Activated CD4-positive, alpha-beta memory T cell treated with anti-CD3 and anti-CD28 coated beads for 36 hours (primary cell): ENCODE measurements at places on chromosomes 3 and 15.

- H3K4me1 ChIP-seq: peaks cover 19% of the 10 kb centered on the region
- H3K4me3 ChIP-seq: no peak overlapping the region
- DNase-seq: peak; percentile 33
- H3K27ac ChIP-seq: peak overlapping the region; percentile 28
- peaks cover 1% of the 10 kb centered on the region for H3K36me3 ChIP-seq
These were observed 101.2 kb downstream of the NFKBIZ start for GRCh38 chr3:101950510-101950909.

DNA sequence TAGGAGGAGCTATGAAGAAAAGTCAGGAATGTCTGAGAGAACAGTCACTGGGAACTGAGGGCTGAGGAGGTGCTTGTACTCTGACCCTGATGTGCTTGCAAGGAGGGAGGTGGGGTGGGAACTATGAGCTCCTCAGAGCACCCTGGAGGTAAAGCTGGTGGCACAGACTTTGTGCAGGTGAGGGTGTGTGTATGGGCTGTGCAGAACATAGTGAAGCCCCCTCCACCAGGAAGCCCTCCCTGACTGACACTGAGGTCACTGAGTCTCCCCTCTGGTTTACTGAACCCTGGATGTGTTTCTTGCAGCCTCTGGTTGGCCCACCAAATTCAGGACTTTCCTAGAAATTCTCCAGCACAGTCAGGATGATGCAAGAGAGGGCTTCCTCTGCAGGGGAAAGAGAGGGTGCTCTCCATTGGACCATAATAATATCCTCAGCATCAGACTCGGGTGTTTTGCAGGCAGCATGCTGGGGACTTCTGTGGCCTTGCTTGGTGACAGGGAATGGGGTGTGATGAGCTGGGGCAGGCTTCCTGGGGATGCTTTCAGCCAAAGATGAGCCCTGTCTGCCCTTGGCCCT is 1.5 kb upstream of the ISLR start:
- no peaks in the 10 kb centered on the region for H3K4me1 ChIP-seq
- H3K36me3 ChIP-seq: no peaks in the 10 kb centered on the region
- H3K4me3 ChIP-seq: no peak overlapping the region

DNA sequence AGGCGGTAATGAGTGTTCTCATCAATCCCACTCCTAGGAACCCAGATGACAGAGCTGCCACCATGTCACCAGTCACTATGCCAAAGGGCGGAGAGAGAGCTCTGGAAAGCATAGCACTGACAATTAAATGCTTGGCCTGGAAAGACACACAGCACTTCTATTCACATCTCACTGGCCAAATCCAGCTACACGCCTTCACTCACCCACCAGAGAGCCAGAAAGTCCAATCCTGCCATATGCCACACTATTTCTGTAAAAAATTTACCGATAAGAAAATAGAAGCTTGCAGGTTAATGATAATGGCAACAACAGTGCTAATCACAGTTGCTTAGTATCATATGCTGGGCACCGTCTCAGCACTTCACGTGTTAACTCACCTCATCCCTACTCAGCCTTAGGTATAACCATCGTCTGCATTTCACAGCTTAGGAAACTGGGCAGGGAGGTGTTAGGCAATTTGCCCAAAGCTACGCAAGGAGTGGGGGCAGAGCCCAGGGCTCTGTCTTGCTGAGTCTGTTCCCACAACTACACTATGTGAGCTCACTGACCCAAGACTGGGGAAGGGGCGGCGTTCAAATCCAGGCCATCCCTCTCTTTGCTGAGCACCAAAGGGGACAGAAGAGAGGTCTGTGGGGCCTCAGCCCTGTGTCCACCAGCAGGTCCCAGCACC is 16.5 kb downstream of the KLHL25 start:
- H3K4me1 ChIP-seq: peaks cover 15% of the 10 kb centered on the region
- no peak overlapping the region for H3K27ac ChIP-seq
- no peak overlapping the region for H3K4me3 ChIP-seq
- H3K36me3 ChIP-seq: peaks cover 2% of the 10 kb centered on the region
- DNase-seq: no peak
- no peaks in the 10 kb centered on the region for H3K27me3 ChIP-seq

DNA sequence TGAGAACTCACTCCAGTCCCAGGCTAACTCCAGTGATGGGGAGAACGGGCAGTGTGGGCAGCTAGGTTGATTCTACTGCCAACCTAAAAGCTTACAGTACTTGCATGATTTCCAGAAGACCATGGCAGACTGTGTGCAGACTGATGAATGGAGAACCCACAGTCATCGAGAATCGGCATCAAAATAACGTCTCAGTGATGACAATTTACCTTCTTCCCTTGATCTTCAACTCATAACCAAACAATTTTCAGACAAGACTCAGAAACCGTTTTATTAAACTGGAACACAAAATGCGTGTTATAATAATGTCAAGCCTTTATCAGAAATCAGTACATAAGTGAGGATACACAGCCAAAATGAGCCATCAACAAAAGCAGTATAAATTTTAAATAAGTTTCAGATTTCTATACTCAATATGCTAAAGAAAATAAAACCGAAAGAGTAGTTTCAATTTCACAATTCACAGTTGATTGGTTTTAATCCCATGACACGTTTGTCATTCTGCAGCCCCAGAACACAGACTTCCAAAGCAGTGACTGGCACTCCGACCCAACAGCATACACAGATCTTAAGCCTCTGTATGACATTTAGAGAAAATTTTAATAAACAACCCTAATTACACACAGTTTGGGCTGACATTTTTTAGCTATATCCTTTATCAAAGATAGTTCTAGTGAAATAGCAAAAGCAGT is 54.5 kb downstream of the ZMAT3 start:
- peaks cover 45% of the 10 kb centered on the region for H3K4me1 ChIP-seq
- peak; percentile 37 for DNase-seq
- H3K27me3 ChIP-seq: no peaks in the 10 kb centered on the region
- peak overlapping the region; percentile 65 for H3K4me3 ChIP-seq
- H3K36me3 ChIP-seq: peaks cover 4% of the 10 kb centered on the region

DNA sequence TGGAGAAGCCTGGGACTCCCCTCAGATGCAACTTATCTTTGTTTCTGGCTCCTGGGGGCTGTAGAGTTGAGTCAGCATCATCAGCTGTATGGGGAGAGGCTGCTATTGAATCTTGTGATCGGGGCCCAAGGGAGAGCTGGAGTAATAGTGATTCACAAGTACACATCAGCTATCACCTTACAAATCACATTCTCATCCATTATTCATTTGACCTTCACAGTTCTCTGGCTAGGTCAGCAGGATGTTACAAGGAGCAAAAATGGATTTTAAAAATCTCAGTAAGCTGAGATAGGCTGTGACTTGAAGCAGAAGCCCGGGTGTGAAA is 175.0 kb downstream of the OPA1 start:
- DNase-seq: no peak
- no peak overlapping the region for H3K27ac ChIP-seq
- H3K27me3 ChIP-seq: no peaks in the 10 kb centered on the region
- H3K4me3 ChIP-seq: no peak overlapping the region
- H3K4me1 ChIP-seq: no peaks in the 10 kb centered on the region
- H3K36me3 ChIP-seq: no peaks in the 10 kb centered on the region

DNA sequence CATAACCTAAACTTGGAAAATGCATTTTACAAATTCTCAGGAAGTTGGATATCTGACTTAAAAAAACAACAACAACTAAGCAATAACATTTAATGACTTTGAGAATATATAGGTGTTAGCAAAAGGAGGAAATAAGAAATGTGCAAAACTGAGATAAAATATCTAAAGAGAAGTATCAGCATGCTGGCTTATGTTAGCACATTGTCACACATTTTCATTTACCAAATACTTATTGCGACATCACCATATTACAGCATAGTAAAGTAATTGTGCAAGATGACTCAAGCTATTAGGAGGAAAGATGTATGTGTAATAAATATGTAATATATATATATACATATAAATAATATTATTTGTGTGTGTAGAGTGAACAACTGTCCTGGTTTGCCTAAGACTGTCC is 9.2 kb downstream of the PTX3 start:
- no peak for DNase-seq
- no peaks in the 10 kb centered on the region for H3K4me1 ChIP-seq
- H3K36me3 ChIP-seq: no peaks in the 10 kb centered on the region
- H3K27ac ChIP-seq: no peak overlapping the region

DNA sequence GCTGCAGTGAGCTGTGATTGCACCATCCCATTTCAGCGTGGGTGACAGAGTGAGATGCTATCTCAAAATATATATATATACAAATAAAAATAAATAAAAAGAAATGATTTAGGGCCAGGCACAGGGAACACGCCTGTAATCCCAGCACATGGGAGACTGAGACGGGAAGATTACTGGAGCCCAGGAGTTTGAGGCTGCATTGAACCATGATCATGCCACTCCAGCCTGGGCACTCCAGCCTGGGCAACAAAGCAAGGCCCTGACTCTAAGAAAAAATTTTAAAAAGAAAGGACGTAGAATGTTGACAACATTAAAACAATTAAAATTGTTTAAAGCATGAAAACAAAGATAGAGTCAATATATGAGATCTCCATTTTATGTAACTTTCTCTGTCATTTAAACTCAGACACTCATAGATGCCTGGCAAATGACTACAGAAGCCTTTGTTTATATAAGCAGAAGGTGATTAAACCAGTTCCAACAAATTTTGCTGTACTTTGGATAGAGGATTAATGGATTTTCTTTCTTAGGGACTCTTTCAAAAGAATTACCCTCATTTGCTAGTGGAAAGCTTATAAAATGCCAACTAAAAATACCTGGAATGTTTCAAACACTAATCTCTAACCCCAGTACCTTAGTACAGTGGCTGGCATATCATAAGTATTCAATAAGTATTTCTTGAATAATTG is 10.7 kb upstream of the TRPM7 start:
- no peaks in the 10 kb centered on the region for H3K27me3 ChIP-seq
- peaks cover 2% of the 10 kb centered on the region for H3K36me3 ChIP-seq
- H3K4me3 ChIP-seq: no peak overlapping the region
- H3K4me1 ChIP-seq: peaks cover 2% of the 10 kb centered on the region
